Fibroblast of skin of right quadriceps (primary cell): ENCODE measurements at places on chromosomes 7 and 10.

GRCh38 chr7:138821912-138822311 is 23.9 kb upstream of the ATP6V0A4 start:
- DNase-seq = no peak

- no peak for DNase-seq
Measured at GRCh38 chr7:50305583-50306493, 1.3 kb downstream of the IKZF1 start.

DNA sequence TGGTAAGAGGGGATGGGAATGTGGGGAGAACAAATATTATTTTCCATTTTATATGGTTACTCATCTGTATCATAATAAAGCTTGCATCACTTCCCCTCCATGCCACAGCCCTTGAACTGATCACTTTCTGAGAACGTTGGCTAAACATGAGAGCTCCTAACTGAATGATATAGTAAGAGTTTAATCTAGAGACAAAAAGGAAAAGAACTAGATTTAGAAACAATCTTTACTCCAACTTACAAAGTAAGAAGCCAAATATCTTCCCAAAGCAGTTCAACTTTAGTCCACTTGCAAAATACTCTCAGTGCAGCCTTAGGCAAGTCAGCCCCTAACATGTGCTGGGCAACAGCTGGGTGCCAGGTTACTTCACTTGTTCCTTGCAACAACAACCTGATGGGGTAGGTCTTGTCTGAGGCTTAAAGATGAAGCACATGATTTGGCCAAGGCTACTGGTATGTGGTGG is 20.3 kb downstream of the SMURF1 start:
- no peak for DNase-seq

GRCh38 chr7:158957921-158958491 is 101.6 kb downstream of the DYNC2I1 start:
- DNase-seq = no peak

GRCh38 chr10:79219322-79219957 is 127.8 kb upstream of the PPIF start:
- no peak for DNase-seq

DNA sequence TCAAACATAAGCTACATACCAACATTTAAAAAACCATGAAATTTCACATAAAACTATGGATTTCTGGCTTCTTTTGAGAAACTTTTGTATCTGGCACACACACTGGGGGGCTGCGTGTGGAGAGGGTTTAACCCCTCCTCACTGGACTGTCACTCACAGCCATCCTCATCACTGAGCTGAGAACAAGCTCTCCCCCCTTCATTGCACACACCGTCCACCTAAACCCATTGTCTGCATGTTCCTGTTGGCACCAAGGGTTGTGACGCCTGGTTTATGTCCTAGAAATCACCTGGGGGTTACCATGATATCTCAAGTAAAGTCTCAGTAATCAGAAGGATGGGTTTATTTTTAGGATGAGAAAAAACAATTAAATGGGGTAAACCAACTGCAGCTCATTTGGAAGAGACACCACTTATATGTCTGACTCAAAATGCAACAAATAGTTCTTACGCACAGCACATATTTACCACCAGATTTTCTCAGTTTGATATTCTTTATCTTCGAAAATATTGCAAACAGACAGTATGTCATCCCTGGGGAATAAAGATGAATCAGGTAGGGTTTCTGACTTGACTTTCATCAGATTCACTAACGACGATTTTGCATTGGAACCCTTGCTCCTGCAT is 218.5 kb upstream of the KLF6 start:
- DNase-seq = no peak

- DNase-seq = no peak
Measured at GRCh38 chr7:17548014-17548653, 249.7 kb downstream of the AHR start.

- no peak for DNase-seq
Measured at GRCh38 chr7:80517282-80517747, 5.5 kb upstream of the GNAT3 start.

DNA sequence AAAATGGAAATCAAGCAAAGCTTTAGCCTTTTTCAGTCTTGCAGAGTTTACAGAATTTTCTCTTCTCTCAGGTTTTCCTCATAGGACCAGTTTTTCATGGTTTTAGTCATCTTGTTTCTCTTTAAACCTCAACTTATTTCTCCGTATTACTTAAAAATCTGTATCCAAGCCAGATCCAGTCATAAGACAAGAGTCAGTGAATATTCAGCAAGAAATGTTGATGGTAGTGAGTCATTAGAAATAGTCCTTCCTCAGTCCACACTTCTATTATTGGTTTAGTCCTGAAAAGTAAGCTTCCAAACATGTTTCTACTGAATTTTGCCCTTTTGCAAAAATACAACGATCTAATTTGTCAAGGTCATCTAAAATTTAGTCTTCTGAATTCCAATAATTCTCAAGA is 107.0 kb downstream of the VIM start:
- peak; percentile 76 for DNase-seq

- no peak for DNase-seq
Measured at GRCh38 chr10:19876570-19876969, 60.3 kb downstream of the PLXDC2 start.

GRCh38 chr7:130669085-130669700 is 645 bp upstream of the COPG2 start:
- no peak for DNase-seq

- DNase-seq = no peak
Measured at GRCh38 chr7:159049266-159050025, 95.2 kb downstream of the VIPR2 start.

DNA sequence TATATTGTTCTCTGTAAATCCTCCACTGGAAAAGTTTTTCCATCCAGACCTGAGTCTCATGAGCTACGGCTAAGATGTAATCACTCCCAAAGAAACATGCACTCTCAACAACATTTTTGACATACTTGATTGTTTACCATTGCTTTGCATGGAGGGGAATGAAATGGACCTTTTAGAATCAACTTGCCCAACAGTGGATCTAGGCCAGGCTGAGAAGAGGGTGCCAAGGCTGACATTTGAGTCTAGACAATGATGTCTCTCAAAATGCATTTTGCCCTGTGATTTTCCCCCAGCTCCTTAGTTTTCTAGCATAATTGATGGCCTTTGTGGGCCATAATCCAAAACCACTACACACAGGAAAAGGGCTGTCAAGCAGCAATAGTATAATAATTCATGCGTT is 297.9 kb upstream of the KLF6 start:
- DNase-seq = peak; percentile 63

- peak; percentile 18 for DNase-seq
Measured at GRCh38 chr7:128352153-128352537, 8.4 kb upstream of the RBM28 start.

DNA sequence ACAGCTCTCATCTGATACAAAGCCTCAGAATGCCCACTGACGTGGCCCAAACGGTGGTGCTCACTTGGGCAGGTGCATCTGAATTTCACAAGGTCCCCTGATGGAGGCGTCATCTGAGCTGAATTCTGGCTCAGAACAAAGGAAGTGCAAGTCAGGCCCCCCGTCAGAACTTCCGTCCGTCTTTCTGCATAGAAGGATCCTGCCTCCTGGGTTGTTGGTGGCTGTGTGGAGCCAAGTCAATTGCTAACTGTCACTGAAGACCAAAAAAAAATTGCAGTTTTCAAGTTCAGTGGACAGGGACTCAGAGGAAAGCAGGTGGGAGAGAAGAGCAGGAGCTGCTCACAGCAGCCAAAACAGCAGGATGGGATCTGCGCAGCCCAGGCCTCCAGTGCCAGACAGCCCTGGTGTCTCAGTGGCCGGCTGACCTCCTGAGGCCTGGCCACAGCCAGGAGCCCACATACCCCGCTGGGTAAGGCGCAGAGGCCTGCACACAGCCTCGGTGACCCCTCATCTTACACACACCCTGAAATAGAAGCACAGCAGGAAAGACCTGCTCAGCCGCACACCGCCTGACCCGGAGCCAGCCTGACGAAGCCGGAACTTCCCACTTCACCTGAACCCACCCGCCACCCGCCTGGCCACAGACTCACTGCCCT is 49.4 kb downstream of the PYROXD2 start:
- DNase-seq = no peak

DNA sequence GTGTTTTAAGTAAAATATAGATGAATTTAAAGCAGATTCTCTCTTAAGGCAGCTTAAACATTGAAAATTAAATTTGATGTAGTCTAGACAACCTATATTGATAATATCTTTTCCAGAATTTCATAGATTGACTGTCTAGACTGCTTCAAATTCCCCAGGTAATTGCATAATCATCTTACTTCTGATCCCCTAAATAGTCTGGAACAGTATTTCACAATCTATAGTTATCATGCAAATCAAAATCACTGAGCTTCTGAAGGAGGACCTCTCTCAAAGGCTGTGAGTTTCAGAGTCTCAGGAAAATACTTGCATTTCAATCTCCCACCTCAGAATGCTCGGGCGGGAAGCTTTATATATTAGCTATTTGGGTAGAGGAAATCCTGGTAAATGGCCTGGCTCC is 87.3 kb downstream of the SEMA3A start:
- DNase-seq = no peak

DNA sequence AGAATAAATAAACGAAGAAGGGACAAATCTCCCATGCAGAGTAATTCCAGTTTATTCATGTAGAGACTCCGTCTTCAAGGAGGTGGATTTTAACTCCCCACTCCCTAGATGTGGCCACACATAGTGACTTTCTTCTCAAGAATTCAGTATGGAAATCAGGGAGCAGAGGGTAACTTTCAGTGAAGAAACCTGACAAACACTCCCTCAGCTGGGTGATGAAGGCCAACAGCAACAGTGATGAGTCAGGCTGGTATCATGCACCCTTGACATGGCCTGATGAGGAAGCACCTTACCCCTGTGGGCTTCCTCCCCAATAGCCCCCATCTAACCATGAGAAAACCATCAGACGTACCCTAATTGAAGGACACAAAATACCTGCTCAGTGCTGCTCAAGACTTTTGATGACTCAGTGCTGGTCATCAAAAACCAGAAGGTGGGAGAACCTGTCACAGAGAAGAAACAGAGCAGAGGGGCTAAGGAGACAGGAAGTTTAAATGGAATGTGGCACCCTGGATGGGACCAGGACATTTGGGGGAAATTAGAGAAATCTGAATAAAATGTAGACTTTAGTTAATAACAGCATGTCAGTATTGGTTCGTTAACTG is 50.6 kb downstream of the ADAMTS14 start:
- peak; percentile 65 for DNase-seq

DNA sequence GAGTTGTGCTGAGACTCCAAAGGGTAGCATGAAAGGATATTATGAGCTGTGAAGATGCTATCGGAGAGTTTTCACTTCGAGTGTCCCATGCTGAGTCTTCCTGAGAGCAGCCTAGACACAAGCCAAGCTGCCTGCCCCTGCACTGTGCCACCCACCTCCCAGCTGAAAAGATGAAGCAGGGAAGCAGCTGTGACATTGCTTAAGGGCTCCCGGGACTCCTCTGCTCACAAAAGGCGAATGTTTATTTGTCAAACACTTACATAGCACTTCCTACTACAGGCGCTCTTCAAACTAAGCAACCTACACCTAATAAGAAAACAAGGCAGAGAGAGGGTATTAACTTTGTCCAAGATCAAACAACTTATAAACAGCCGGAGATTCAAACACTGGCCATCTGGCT is 95.6 kb downstream of the OSBPL3 start:
- DNase-seq = no peak

- no peak for DNase-seq
Measured at GRCh38 chr7:119594956-119595355, 678.0 kb upstream of the KCND2 start.

DNA sequence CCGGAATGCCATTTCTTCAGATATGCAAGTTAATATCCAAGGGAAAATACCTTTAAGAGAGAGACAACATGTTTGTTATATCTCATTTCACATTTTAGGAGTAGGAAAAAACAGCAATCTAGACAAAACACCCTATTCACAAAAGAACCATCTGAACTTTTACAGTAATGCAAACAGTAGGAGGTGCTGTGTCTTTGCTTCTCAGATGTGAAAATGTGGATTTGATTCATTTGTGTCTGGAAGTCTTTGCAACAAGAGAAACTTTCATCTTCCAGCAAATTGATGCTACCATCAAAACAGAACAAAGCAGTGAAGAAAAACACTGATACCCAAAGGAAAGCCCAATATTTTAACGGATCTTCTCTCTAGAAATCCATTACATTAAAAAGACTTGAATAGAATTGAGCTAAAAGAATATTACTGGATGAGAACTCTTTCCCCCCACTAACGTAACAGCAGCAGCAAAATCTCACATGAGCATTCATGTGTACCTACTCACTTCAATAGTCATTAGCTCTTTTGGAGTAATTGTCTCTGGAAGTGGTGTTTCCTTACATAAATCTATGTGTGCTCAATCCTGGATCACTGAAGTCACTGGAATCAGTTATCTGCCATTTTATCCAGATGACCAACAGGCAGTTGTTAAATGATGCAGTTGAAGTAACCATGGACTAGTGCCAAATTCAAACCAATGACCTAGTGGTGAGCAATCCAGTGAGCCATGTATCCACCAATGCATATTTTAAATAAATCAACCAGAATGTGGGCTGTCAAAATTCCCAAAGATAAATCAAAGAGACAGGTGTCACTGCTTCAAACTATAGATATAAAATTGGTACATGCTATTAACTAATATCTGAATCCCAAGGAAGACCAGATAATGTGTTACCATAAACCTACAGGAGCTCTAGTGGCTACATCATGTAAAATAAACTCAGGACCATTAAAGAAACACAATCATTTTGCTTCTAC is 1.8 kb downstream of the SEMA3C start:
- peak; percentile 65 for DNase-seq

DNA sequence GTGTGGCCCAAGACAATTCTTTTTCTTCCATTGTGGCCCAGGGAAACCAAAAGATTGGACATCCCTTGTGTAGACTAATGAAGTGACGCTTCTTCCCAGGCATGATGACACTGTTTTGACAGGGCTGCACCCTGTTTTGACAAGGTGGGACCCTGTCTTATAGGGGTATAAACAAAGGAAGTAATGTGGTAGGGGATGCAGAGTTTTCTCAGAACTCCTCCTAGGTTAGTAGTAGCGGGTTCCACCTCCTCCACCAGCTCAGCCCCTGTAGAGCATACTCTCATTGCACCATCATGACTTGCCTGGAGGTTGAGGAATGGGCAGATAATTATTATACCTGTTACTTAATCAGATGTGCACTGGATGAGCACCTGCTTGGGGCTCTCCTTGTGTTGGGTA is 123.1 kb downstream of the CCNY start:
- DNase-seq = no peak

- no peak for DNase-seq
Measured at GRCh38 chr10:88440541-88440940, 142.6 kb downstream of the RNLS start.

- no peak for DNase-seq
Measured at GRCh38 chr7:83872501-83872900, 223.6 kb upstream of the SEMA3E start.

- DNase-seq = no peak
Measured at GRCh38 chr7:64774204-64774842, 19.9 kb upstream of the ZNF138 start.

GRCh38 chr10:104472505-104472904 is 118.9 kb downstream of the CFAP58 start:
- peak; percentile 22 for DNase-seq

- peak; percentile 36 for DNase-seq
Measured at GRCh38 chr10:60293581-60294175, 96.0 kb downstream of the ANK3 start.

GRCh38 chr10:77530011-77530410 is 107.6 kb downstream of the KCNMA1 start:
- no peak for DNase-seq

GRCh38 chr10:20034732-20035131 is 218.5 kb downstream of the PLXDC2 start:
- no peak for DNase-seq

GRCh38 chr7:50292165-50292757 is 12.3 kb upstream of the IKZF1 start:
- no peak for DNase-seq
